ENCODE measurements at places on chromosomes 2 and 18.

- DNase-seq = peak; percentile 56
Measured at GRCh38 chr2:230068016-230068650, 591 bp downstream of the SLC16A14 start.

DNA sequence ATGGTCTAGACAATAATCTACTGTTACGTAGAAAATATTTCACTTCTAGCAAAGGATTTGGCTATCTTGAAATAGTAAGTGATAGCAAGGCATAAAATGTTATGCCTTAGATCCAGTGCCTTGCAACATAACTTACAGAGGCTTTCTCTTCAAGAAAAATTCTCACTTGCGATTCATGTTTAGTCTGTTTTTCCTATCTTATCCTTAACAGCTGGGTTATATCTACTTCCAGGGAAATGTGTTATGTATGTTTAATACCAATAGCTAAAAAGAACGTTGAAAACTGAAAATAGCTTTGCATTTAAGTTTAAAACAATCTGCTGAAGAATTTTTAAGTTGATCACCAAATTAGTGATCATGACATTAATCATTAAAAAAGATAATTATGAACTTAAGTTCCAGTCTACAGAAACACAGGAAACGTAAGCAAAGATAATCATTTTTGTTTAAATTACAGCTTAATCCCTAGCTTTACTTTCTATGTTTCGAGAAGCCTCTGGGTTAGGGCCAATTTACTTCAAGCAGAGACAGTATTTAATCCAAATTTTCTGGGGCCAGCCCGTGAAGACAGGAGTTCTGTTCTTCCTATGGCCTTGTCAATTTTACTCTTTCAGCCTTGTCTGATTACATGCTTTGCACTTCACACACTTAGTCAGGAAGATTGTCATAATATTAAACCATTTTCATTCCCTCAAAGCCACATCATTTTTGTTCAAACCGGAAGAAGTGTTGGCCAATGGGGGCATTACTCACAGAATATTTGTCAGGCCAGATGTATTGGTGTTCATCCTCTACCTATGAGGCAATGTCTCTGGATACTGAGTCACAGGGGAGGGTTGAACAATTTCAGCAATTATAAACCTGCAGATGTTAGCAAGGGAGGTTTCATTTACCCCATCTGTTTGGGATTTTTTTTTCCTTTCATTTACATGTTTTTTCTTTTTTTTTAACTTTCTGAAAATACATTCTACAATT, 1132.9 kb upstream of the ZEB2 start:
- peak; percentile 15 for DNase-seq

- DNase-seq = no peak
Measured at GRCh38 chr2:223837287-223838061, at the start of gene AP1S3. Gene AP1S3 (minus strand): TSS chr2:223837582. CDS start chr2:223837450, 132 bp downstream.

- DNase-seq = no peak
Measured at GRCh38 chr2:177478029-177478428, 85.5 kb downstream of the AGPS start.

- DNase-seq = no peak
Measured at GRCh38 chr2:151971301-151972051, 127.4 kb downstream of the CACNB4 start.

DNA sequence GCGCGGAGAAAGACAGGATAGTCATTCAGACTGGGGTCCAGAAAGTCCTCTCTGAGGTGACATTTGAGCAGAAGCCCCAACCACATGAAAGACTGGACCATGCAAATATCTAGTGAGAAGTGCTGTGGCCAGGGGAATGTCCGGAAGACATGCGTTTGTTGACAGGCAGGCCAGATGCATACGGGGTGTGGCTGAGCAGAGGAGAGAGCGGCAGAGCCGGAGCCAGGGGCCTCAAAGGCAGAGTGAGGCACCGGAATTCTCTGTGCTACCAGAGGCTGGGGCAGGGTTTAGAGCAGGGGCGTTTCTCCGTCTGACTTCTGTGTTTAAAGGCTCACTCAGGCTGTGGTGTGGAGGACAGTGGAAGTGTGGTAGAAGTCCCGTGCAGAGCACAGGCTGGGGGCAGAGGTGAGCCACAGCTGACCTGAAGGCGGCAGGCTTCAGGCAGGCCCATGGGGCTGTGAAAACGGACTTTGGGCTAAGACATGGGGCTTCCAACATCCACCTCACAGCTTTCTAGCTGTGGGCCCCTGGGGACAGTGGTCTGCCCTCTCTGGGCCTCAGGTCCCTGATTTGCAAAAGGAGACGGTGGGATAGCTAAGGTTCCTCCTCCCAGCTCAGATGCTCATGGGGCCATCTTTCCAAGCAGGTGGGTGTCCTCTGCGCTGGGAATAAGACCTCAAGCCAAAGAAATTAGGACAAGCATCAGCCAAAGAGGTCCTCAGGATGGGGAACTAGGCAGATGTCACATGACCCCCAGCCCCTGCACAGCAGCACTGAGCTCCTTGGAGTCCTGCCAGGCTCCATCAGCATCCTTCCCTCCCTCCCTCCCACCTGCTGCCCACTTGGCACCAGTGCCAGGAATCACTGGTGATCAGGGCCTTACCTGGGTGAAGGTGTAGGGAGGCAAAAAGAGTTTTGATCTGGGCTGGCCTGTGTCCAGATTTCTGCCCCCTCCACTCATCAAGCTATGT, 11.2 kb downstream of the RUFY4 start:
- no peak for DNase-seq

DNA sequence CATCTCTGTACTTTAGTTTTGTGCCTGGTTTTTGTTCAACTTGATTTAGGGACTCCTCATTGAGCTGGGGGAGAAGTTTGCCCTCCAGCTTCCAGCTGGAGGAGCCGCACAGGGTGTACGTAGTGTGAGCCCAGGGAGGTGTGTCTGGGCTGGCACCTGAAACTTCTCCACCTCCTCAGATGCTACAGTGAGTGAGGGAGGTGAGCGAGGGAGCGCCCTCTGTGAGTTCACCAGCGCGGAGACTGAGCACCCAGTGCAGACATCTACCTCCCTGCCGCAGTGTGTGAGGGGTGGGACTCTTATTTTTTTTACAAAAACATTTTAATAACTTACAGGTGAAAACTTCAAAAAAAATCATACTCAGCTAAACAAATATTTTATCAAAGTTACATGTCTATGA, 204.2 kb upstream of the HS6ST1 start:
- no peak for DNase-seq

DNA sequence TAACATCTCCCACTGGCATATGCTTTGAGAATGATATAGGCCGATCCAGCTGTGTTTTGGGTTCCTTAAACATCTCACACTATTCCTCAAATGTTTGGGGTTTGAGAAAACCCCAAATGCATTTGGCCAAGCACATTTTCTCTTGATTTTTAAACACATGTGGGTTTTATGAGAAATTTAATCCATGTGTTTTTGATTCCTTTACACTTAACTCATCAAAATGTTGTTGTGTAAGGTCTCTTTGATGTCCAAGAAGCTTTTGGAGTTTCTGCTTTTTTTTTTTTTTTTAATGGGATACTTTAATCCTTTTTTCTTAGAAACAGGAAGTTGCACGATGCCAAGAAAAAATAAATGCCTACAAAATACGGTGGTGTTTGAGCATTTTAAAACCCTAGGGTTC, 339.8 kb upstream of the TCF4 start:
- DNase-seq = no peak

DNA sequence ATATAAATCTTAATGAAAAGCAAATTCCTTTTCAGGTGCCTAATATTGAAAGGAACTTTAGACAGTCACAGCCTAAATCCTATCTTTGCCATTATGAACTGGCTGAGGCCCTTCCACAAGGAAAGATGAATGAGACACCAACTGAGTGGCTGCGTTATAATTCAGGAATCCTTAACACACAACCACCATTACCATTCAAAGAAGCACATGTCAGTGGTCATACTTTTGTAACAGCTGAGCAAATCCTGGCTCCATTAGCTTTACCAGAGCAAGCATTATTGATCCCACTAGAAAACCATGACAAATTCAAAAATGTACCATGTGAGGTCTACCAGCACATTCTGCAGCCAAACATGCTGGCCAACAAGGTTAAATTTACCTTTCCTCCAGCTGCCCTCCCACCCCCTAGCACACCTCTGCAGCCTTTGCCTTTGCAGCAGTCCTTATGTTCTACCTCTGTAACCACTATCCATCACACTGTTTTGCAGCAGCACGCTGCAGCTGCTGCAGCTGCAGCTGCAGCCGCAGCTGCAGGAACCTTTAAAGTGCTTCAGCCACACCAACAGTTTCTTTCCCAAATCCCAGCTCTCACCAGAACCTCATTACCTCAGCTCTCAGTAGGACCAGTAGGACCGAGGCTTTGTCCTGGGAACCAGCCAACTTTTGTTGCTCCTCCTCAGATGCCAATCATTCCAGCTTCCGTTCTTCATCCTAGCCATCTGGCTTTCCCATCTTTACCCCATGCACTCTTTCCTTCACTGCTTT, 340.1 kb downstream of the ZNF804A start:
- no peak for DNase-seq

DNA sequence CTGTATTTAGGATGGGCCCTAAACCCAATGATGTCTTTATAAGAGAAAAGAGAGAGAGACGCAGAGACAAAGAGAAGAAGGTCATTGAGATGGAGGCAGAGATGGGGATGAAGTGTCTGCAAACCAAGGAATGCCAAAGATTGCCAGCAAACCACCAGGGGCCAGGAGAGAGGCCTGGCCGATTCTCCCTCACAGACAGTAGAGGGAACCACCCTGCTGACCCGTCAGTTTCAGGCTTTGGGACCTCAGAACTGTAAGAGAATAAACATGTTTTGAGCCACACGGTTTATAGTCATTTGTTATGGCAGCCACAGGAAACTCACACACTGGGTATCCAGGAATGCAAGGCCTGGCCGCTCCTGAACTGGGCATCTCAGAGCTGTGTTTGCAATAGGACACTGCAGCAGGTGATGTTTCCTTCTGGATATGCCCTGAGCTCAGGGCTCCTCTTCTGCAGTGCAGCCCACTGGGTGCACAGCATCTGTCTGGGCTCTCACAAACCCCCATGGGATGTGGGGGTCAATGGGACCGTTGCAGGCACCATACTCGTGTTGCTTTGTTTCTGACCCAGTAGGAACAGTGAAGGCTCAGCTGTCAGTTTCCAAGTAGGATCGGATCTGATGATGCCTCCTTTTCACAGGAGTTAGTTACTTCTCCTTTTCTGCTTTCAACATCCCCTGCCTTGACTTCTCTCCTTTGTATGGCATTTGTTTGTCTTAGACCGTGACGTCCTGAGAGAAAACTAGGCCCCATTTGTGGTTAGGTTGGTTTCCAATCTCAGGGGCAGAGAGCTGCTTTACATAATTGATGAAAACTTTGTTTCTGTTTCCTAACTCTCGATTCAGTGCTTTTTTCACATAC, 20.8 kb downstream of the PTPN18 start:
- DNase-seq = no peak

DNA sequence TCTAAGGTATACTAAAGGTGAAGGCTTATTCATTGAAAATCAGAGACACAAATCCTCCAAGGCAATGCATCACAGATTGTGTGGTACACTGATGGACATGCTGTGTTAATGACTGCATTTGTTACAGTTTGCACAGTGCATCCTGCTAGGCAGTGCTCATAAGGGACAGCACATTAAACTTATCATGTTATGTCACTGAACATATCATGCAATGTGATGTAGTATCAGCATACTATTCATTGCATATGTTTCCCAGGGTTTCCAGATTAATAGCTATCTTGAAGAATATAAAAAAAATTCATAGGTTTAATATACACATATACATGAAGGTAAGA, 225.3 kb downstream of the NCKAP5 start:
- DNase-seq = no peak

DNA sequence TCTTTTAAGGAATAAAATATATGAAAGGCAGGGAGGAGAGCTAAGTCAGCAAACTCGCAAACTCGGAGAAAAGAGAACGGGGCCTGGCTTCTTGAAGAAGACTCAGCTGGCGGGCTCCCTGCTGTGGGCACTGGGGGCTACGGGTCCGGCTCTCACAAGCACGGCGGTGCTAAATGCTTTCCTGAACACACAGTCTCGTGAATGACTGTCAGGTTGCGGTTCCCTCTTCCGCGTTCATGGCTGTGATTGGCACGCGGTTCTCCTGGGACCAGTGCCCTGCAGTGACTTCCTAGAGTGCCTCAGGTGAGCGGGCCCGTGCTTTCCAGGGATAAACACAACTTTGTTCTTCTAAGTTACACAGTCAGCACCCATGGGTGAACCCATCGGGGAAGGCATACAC, 208.4 kb downstream of the HDAC4 start:
- no peak for DNase-seq

GRCh38 chr2:42938671-42939370, 146.4 kb upstream of the HAAO start:
- no peak for DNase-seq

DNA sequence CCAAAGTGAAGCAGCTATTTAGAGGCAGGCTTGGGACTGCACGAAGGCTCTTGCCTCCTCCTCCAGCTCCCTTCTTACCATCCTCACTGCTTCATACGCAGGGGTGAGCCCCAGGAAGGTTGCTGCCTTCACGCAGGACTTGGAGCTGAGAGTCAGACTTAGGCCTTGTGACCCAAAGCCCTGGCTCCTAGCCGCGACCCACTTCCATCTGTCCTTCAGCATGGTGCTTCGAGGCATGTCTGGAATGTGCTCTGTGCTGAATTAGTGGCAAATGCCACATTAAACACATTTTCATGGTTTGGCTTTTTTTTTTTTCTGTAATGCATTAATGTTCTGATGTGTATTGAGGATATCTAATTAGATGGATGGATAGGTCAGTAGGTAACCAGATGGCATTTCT, 37.5 kb downstream of the ITGB1BP1 start:
- DNase-seq = no peak

- no peak for DNase-seq
Measured at GRCh38 chr18:68060871-68061270, 544.4 kb upstream of the DSEL start.

DNA sequence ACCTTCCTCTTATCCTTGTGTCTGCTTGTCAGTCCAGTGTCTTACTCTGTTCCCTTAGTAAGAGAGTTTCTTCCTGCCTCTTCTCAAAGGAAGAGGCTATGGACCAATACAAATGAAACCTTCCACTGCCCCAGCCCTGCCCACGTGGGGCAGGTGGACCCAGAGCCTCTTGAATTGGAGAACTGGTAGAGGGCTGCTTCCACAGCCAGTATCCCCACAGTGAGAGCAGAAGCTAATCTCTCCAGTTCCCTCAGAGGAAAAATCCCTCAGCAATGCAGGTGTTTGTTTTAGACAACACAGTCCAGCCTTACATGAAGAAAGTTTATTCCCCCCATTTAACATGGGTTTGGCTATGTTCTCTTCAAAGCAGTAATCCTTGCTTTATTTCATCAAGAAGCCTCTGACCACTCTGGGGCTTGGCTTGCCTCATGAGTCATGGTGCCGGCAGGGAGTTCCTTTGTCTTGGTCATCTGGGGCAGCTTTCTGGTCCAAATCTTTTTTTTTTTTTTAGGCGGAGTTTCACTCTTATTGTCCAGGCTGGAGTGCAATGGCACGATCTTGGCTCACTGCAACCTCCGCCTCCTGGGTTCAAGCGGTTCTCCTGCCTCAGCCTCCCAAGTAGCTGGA, 6.5 kb upstream of the CYBRD1 start:
- DNase-seq = no peak

GRCh38 chr18:47175898-47176575, at the start of gene IER3IP1:
Gene IER3IP1 (minus strand): TSS chr18:47176364. CDS start chr18:47176277, 87 bp downstream.
- DNase-seq = peak; percentile 97

- DNase-seq = no peak
Measured at GRCh38 chr2:38416296-38417036, 39.4 kb upstream of the ATL2 start.

Data from spinal cord (tissue), 10 donors.